GM12892 (cell line): ENCODE measurements at places on chromosomes 5 and 9.

DNA sequence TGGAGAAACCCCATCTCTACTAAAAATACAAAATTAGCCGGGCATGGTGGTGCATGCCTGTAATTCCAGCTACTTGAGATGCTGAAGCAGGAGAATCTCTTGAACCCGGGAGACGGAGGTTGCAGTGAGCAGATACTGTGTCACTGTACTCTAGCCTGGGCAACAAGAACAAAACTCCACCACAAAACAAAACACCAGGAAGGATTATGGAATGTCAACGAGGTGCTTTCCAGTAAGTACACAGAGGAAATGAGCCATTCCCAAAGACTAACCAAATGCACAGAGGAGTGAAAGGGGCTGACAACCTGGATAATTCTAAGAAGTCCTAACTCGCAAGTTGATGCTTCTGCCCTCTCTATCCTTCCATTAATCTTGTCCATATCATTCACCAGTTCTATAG, 126.1 kb upstream of the RETREG1 start:
- DNase-seq, result no peak

DNA sequence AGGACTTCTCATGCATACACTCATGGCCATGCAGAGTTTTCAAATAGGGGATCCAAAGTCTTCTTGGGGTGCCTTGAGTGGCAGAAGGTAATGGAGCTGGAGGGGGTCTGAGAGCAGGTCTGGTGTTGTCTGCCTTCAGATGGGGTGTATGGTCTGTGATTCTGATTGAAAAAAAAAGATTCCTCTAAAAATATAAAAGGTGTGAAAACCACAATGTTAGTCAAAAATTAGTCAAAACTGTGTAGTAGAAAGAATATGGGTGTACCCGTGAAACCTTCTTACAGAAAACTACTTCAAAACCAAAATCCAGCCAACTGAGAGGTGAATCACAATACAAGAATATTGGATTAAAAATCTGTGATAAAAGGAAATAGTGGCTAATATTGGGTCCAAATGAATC, 20.1 kb downstream of the DOCK2 start:
- no peak for DNase-seq

DNA sequence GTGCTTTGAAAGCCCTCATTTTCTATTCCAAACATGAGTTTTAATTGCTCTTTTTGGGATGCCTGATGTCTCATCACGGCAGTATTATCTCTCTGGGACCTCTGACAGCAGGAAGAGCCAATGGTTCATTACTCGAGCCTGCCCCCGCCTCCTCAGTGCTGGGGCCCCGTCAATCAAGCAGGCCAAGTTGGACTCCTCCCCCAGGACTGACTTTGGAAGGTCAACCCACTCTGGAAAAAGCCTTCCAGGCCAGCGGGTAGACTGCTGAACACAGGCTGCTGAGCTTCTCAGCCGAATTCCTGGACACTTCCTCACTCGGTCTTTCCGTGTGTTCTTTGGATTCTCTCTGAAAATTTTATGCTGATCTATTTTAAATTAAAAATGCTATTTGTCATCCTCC, 9.5 kb upstream of the BARHL1 start:
- DNase-seq, result no peak

DNA sequence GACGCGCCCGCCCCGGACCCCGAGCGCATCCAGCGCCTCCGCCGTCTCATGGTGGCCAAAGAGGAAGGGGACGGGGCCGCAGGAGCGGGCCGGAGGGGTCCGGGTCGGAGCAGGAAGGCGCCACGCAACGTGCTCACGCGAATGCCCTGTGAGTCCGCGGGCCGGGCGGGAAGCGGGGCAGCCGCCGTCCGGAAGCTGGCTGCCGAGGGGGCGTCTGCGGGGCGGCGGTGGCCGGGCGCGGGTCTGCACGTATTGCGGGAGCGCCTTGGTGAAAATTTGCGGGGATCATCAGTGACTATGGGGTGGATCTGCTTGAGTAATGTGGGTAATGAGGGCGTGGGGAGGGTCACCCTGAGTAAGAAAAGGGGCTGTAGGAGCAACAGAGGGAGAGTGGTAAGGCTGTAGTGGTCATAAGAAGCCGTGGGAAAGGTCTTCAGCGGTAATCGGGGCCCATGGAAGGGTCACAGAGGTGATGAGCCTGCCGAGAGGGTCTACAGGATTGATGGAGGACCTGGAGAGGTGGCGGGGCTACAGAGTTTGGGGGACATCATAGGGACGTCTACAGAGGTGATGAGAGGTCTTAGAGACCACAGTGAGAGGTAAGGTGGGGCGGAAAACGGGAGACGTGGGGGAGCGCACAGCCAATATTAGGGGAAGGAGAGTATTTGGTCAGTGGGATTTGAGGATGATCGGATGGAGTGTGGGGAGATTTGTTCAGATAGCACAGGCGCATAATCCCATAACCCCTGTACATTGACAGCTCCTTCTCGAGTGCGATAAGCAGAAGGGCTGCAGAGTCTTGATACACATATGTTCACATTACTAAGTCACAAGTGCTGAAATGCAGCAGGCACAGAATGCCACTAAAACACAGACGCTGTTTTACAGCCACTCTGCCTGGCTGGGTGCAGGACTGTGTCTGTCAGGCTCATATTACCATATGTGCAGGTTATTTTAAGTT, 819 bp downstream of the LSM11 start:
- DNase-seq, result peak; percentile 38

GRCh38 chr9:126609191-126609590, 4.5 kb upstream of the LMX1B start:
- DNase-seq, result no peak

DNA sequence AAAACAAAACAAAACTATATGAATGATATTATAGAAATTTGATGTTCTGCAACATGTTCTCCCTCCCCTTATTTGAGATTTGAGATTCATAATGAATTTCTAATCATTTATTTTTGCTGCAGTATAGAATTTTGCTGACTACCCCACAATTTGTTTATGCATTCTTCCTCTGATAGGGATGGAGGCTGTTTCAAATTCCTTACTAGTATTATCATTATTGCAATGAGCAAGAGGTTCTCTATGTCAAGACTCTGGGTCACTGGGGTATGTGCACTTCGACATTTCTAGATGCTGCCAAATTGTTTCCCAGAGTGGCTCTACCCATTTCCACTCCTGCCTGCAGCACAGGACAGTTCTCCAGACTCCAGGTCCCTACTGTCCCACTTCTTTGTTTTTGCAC, 54.9 kb upstream of the DAB2IP start:
- DNase-seq, result no peak

DNA sequence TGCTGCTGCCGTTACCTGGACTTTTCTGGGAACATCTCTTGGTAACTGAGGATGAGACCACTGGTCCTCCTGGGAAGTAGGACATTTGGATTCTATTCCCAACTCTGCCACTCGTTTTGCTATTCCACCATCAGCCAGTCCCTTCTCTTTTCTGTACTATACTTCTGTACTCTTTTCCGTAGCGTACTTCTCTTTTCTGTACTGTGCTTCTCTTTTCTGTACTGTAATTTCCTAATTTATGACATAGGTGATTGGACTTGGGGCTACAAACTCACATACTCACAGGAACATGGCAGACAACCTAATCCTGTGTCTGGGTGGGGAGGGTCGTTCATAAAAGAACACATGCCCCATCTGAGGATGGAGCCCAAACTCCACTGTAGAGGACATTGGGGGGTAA, 335.3 kb upstream of the PANK3 start:
- DNase-seq, result no peak

GRCh38 chr5:102799017-102799416, 43.9 kb downstream of the PAM start:
- no peak for DNase-seq

DNA sequence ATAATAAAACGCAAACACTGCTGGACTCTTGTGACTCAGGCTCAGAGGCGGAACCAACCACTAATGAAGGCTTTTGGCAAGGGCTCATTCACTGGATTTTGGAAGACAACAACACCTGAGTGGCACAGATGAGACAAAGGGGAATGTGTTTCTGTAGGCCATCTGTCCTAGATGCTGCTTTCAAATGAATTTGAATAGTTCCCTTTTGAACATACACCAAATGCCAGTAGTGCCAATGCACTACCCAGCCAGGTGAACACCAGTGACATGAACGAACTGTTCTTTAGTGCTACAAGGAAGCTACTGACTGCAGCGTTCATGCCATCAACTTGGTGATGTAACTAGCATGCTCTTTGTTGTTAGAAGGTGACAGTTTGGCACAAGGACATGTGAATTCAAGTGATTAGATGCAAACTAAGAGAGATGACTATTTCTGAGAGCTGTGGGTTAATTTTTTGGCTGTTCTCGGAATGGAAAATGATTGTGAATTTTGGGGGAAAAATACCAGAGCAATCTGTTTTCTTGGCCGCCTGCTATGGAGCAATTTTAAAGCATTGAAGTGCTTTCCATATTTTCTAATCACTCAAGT, 173.7 kb downstream of the SLC24A2 start:
- DNase-seq, result no peak

DNA sequence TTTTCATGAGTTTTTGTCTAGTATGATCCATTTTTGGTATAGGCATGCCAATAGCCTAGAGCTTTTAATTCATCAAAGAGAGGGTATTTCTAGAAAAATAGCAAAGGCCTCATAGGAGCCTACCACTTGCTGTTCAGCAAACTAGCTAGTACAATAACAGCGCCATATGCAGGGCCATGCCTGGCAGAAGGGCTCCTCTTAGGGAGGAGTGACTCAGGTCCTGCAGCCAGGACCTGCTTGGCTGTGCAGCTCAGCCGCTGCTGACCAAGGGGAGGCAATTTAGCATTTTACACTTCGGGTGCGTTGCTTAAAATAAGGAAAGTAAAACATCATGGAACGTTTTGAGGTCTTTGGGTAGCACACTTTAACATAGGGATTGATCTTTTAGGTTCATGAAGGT, 100.6 kb downstream of the TRIO start:
- DNase-seq, result no peak

DNA sequence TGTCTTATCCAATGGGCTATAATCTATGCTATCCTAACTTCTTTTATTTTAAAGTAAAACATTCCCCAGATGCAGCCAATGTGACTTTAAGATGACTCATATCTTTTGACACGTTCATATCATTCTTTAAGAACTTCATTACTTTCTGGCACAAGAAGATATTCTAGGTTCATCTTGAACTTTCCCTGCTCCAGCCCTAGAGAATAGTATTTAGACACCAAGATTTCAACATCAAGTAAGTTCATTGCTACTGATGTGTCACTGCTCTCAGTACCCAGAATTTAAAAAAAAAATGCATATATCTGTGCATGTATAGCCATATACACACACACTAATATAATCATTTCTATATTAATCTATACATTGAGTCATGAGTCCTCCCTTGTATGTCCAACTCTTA, 175.2 kb downstream of the SAXO1 start:
- DNase-seq, result no peak

GRCh38 chr9:17280350-17281012, 145.6 kb downstream of the CNTLN start:
- DNase-seq, result no peak

DNA sequence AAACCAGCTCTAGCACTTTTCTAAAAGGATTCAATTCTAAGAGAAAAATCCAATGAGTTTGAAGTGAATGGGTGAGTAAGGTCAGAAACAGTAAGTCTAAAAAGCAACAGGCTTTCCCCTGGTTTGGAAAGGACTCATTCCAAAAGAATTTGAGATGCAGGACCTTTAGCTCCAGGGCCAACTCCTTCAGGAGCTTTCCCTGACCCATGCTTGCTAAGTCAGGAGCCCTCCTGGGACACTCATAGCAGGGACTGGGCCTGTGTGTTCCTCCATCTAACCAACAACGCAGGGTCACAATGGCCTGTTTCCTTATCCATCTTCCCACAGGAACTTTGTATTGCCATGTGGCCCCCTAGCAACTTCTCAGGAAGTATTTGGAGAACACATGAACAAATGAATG, 198.8 kb downstream of the FRMD3 start:
- DNase-seq, result no peak

DNA sequence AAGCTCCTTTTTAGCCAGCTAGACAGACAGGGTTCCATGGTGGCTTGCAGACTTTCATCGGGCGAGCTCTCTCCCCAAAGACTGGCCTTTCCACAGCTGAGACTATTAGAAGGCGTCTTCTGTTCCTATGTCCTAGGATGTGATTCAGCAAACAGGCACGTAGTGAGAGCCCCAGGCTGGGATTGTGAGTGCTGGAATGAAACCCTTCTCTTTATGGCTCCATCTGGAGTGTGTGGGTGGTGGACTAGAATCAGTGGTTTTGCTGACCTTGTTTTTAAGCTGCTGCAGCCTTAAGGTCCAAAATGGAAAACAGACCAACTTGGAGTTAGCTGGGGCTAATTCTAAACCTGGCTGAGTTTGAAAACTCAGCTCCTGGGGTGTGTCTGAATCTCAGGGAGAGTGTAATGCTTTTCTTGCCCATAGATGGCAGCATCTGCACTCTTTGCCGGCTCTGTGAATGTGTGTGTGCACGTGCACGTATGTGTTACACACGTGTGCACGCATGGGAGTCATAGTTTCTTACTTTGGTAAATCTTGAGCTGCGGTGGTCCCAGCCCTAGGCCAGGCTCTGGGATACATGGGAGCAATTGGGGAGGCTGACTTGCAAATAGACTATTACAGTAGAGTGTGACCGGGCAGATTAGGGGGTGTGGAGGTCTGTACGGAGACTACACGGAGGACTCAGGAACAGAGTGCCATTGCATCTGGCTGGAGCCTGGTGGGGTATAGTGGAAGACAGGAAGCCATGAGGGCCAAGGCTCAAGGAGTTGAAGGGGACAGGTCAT, 10.7 kb downstream of the GSN start:
- no peak for DNase-seq

DNA sequence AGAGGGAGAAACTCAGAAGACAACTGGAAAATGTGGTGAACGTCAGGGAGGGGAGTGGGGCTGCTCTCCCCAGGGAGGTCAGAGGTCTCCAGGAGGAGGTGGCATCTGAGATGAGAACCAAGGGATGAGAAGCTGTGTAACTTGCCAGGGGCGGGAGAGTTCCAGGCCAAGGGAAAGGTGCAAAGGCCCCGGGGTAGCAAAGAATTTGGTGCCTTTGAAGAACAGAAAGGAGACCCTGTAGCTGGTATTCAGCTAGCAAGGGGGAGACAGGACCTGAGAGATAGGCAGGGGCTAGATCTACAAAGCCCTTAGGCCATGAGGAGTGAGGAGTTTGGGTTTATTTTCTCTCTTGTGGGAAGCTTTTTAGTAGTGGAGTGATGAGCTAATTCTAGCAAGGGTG, 3.3 kb downstream of the DNM1 start:
- DNase-seq, result no peak

DNA sequence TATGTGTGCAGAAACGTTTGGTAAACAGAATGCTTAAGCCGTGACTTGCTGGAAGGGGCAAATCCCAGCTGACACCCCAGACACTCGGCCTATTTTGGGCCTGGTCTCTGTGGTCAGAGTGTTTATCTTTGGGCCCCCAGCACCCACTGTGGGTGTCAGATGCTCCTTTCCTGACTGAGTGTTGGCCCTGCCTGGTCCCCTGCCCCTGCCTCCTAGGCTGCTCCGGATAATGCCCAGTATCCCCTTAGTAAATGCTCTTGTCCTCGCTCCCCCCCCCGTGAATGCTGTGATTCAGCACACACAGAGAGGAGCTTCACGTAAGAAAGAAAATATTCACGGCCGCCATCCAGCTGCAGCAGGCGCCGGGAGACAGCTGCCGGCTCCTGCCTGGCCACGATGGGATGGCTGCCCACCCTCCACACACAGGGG, 11.3 kb upstream of the ANGPTL2 start:
- no peak for DNase-seq

- no peak for DNase-seq
Observed at GRCh38 chr5:166532456-166533220, 1758.8 kb upstream of the WWC1 start.
